ENCODE measurements at places on chromosomes 2 and 18.

DNA sequence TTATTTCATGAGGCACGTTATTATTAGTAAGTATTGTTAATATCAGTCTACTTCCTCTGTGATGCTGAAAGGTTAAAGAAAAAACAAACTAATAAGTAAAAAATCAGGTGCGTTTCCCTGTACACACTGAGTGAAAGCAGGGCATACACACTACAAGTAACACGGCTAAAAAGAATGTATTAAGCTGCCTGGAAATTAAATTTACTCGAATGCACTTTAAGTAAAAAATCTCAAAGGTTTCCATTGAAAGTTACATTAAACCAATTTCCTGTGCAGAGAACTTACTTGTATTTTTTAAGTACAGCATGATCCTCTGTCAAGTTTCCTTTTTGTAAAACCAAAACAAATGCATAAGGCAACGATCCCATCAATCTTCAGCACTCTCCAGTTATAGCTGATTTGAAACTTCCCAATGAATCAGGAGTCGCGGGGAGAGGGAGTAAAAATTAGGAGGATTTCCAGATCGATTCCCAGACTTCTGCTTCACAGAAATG lies 633 bp downstream of the BCL2 start:
- DNase-seq, result no peak

DNA sequence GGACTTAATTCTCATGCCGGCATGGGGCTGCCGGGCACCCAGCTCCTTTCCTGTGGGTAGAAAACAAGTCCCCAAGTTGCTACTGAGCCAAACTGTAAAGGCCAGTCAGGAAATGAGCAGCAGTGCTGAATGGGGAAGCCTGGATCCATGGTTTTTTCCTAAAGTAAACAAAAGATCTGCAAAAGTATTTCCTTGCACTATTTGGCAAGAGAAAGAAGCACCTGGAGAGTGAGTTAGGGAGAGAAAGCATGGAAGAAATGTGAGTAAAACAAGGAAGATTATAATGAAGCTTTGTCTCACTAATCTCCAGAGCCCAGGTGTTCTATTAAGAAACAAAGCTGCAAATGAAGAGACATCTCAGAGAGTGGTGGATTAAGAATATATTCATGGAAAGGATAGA lies 117.6 kb downstream of the METTL8 start:
- DNase-seq, result peak; percentile 50

DNA sequence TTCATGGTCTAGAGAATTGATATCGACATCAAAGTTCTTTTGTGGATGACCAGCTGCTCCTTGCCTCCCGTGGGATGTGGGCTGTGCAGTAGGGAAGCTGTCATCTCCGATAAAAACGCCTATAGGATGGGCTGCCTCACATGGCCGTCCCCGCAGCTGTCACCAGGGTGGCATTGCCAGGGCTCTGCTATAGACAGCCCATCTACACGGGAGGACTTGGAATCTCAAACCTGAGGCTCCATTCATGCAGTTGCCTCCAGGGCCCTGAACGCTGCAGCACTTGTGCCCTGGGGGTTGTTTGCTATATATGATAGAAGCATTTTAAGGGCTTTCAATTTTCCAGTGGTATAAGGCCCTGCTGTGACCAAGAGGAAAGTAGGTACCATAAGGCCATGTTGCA lies 183.1 kb downstream of the MYCN start:
- no peak for DNase-seq

GRCh38 chr2:59182249-59182648 lies 941.1 kb upstream of the FANCL start:
- DNase-seq, result peak; percentile 12

DNA sequence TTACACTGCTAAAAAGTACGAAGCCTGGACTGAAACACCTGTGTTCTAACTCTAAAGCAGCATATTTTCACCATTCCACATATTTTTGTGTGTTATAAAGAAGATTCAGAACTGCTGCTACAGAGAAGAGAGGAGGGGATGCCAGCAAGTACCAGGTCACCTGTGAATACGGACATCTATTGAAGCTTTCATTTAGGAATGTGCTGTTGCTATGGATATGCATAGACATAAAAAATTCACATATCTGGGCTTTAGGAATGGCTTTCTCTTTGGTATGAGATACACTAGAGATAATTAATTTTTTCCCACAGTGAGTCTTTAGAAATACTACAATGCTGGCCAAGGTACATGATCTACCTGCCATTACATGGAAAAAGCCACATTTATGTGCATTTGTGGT lies 238.5 kb downstream of the WDR7 start:
- DNase-seq, result no peak

DNA sequence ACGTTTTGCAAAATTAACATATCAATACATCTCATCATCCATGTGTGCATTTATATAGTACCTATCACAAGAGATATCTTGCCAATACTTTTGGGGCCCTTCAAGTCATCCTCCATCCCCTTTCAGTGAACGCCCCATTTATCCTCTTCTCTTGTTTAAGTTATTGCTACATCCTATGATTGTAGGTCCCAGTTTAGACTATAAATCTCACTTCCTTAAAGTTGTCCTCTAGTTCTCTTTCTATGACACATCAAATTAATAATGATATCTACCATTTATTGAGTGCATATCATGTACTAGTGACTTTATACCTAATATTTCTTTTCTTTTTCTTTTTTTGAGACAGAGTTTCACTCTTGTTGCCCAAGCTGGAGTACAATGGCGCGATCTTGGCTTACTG lies 28.8 kb upstream of the FBXO11 start:
- DNase-seq, result no peak

DNA sequence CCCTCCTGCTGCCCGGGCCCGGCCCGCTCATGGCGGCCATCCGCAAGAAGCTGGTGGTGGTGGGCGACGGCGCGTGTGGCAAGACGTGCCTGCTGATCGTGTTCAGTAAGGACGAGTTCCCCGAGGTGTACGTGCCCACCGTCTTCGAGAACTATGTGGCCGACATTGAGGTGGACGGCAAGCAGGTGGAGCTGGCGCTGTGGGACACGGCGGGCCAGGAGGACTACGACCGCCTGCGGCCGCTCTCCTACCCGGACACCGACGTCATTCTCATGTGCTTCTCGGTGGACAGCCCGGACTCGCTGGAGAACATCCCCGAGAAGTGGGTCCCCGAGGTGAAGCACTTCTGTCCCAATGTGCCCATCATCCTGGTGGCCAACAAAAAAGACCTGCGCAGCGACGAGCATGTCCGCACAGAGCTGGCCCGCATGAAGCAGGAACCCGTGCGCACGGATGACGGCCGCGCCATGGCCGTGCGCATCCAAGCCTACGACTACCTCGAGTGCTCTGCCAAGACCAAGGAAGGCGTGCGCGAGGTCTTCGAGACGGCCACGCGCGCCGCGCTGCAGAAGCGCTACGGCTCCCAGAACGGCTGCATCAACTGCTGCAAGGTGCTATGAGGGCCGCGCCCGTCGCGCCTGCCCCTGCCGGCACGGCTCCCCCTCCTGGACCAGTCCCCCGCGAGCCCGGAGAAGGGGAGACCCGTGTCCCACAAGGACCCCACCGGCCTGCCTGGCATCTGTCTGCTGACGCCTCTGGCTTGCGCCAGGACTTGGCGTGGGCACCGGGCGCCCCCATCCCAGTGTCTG lies 767 bp downstream of the RHOB start:
- peak; percentile 64 for DNase-seq

DNA sequence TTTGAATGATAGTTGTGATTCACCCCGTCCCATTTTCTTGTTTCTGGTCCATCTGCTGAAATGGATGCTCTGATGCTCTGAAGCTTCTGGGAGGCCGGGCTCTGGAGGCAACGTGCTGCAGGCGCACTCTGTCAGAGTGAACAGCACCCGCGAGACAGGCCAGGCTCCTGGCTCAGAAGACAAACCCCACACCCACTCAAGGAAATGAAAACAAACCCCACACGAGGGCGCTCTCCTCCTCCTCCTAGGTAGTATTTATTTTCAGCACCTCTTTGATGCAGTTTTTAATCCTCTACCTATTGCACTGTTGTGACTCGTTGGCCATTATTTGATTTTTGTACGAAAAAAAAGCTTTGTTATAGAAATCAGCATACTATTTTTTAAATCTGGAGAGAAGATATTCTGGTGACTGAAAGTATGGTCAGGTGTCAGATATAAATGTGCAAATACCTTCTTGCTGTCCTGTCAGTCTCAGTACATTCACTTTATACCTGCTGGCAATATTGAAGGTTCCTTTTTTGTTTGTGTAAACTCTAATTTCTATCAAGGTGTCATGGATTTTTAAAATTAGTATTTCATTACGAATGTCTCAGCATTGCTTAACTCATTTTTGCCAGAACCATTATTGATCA lies 10.3 kb upstream of the CHST10 start:
- DNase-seq, result peak; percentile 83

- DNase-seq, result no peak
Observed at GRCh38 chr2:33229646-33230045, 246.8 kb upstream of the RASGRP3 start.

DNA sequence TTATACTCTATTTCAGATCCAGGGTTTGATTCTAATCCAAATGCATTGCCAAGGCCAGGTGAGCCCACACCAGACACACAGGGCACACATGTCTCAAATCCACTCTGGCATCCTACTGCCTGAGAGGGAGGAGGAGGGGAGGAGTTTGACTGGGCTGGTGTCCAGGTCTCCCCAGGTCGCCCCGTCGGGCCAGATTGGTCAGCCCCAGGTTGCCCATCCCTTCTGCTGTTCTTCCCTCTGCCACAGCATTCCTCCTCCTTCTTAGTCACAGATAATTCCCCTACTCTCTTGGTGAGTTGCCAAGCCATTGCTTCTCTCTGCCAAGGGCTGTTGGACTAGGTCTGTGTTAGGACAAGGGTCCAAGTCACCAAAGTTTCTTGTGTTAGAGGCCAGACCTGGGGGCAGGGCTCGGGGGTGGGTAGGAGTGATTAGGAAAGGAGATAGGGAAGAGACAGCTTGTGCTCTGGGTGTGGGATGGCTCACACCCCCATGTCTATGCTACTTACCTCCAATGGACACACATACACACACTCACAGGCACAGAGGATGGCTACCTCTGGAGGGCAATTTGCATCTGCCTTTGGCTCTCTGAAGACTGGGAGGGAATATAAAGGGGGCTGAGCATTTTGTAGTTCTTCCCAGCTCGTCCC lies 2.5 kb upstream of the EGR4 start:
- peak; percentile 97 for DNase-seq

GRCh38 chr18:8938817-8939216 lies 163.7 kb upstream of the NDUFV2 start:
- peak; percentile 46 for DNase-seq

- no peak for DNase-seq
Observed at GRCh38 chr2:46256563-46257142, 40.6 kb upstream of the EPAS1 start.

DNA sequence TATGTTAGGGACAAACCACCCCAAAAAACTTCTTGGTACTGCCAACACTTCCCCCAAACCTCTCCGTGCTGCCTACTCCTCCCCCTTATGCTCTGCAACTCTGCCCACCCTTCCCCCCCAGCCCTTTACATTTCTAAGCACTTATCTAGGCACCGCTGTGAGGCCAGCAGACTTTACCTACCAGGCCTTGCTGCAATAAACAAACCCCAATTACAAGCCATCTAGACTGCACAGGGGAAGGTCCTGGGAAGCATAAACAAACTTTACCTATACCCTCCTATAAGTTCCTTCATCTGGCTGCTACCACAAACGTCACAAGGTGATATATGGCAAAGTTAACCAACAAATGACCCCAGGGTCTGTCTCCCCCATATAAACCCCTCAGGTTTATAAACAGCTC lies 259.4 kb upstream of the GULP1 start:
- no peak for DNase-seq

- no peak for DNase-seq
Observed at GRCh38 chr2:234794866-234795265, 157.0 kb upstream of the SH3BP4 start.

DNA sequence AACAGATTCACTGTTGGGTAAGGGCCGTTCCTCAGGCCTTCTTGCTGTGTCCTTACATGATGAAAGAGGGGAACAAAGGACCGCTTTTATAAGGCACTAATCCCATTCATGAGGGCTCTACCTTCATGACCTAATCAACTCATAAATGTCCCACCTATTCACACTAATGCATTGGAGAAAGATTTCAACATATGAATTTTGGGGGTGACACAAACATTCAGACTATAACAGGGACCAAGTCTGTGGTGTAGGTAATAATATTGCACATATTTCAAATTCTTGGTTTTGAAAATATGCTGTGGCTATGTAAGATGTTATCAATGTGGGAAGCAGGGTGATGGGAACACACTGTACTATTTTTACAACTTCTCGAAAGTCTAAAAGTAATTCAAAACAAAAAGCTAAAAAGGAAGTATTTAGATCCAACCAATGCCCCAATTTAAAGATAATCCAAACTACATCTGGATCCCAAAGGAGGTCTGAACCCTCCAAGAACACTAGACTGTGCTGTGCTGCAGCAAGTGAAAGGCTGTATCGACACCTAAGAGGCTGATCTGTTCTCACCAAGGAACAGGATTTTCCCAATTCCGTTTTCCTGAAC lies 82.4 kb upstream of the TGIF1 start:
- DNase-seq, result no peak

GRCh38 chr2:165617741-165618481 lies 148.4 kb downstream of the CSRNP3 start:
- no peak for DNase-seq

DNA sequence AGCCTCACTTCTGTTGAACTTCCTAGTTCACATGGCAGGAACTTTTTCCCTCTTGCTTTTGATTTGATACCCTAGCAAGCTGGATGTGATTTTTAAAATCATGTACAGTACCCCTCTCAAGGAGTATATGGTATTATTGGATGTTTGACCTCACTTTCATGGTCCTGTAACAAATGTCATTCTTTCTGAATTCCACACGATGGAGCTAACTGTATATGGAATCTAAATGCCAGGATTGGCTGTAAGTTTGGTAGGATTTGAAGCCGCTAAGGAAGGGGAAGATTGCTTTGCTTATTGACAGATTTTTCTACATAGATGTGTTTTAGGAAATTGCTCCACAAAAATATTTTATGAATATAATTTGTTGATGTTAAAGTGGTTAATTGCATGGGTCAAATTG lies 18.3 kb downstream of the MAIP1 start:
- peak; percentile 59 for DNase-seq

GRCh38 chr18:76823161-76823538 lies 793 bp downstream of the ZNF236 start:
- DNase-seq, result no peak

DNA sequence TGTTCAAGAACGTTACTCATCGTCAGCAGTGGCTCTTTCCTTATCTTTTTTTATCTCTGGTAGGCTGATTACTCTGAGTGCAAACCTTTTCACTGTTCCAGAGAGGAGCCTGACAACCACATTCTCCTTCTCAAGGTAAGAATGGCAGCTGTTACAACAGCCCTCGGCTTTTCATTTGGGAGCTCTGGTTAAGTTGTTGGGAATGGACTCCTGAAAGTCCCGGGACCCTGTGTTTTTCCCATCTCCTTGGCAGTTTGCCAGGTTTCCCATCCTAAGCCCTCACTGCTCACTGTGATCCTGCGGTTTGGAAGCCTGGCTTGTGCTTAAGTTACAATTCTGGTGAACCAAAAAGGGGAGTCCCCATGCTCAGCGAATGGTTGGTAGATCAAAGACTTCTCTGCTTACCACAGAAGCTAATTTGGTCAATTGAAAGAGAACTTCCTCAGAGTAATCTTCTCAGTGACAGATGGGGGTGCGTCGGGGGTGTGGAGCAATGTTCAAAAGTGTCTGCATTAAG lies 122.3 kb downstream of the LYPD6B start:
- DNase-seq, result no peak

GRCh38 chr2:105258835-105259350 lies 17.4 kb downstream of the GPR45 start:
- no peak for DNase-seq

Measured in cerebellar cortex (tissue), 1 donor.